ENCODE measurements at places on chromosomes 2 and 18.

DNA sequence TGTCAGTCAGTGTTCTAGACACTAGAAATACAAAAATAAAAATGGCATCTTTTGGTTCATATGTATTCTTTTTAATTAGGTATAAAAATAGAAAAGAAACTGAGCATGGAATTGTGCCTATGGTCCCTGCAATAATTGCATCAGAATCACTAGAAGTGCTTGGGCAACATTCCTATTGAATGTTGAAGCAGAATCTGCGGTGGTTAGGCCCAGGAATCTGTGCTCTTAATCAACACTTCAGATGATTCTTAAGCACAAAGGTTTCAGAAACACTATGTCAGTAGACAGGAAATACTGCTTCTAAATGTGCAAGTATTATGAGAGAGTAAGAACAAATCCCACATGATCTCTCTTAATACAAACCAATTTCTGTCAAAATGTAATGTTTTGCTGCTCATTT lies 20.3 kb upstream of the RBBP8 start:
- DNase-seq: no peak

DNA sequence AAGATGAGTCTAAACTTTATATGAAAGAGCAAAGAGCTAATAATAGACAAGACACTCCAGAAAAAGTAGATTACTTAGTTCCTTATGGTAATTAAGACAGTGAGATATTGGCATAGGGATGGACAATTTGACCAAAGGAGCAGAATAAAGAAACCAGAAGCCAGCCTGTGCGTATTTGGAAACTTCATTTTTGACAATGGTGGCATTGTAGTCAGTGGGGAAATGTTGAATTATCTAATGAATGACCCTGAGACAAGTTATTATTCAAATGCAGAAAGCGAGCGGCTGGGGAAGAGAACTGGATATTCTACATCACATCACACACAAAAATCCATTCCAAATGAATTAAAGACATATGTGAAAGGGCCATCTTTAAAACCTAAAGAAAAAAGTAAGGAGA lies 144.3 kb downstream of the DTNB start:
- DNase-seq: no peak

GRCh38 chr2:85763831-85764230 lies 10.0 kb downstream of the ATOH8 start:
- no peak for DNase-seq

DNA sequence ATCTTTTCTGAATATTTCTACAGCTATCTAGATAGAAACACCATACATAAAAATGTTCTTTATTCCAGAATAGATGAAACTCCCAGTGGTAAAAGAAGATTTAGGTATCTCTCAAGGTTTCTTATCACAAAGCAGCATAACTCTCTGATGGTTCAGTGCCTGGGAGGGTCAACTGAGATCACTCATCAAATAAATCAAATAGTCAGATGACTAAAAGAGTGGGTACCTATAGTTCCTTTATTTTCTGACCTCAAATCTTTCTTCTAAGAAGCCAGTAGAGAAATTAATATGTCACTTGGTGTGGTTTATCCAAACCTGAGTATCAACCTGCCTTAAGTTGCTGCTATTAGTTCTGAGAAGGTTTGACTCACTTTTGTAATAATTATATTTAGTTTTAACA lies 120.9 kb downstream of the TMEFF2 start:
- no peak for DNase-seq

DNA sequence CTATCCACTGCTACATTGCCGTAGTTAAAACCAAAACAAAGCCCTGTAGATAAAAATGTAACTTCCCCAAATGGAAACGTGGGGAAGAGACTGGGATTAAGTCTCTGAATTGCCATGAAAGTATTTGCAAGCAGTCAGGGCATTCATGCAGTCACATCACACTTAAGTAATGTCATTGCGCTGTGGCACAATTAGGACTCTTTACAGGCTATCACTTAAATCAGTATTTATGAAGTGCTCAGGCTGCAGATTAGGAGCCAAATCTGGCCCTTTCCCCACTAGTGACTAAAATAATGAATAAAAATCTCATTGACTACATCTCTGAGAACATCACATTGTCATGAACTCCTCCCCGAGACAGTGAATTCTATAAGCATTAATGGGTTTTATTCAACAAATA lies 300.9 kb downstream of the ICOS start:
- no peak for DNase-seq

DNA sequence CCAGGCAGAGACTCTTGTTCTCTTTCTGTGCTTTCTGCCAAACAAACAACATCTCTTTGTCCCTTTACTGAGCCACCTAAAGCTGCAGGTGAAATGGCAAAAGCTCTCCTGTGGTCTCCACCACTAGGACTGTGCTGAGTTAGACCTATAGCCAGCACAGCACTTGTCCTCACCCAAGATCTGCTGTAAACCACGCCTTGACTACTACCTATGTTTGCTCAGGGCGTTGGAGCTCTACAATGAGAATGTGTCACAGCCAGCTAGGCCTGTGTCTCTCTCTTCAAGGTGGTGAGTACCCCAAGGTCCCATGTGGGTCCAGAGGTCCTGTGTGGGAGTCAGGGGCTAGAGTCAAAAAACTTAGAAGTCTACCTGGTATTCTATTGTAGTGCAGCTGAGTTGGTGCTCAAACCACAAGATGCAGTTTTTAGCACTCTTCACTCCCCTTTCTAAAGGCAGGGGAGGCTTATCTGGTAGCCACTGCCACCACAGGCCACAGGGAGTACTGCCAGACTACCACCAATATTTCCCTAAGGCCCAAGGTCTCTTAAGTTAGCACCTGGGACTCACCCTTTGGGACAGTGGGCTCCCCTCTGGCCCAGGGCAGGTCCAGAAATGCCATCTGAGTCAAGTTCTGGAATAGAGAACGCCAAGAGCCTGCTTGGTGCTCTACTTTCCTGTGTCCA lies 96.8 kb upstream of the RPRM start:
- no peak for DNase-seq
